WTC11 (cell line): ENCODE measurements at places on chromosomes 2 and 18.

- DNase-seq = no peak
Observed at GRCh38 chr2:206981086-206981674, 41.9 kb downstream of the CPO start.

DNA sequence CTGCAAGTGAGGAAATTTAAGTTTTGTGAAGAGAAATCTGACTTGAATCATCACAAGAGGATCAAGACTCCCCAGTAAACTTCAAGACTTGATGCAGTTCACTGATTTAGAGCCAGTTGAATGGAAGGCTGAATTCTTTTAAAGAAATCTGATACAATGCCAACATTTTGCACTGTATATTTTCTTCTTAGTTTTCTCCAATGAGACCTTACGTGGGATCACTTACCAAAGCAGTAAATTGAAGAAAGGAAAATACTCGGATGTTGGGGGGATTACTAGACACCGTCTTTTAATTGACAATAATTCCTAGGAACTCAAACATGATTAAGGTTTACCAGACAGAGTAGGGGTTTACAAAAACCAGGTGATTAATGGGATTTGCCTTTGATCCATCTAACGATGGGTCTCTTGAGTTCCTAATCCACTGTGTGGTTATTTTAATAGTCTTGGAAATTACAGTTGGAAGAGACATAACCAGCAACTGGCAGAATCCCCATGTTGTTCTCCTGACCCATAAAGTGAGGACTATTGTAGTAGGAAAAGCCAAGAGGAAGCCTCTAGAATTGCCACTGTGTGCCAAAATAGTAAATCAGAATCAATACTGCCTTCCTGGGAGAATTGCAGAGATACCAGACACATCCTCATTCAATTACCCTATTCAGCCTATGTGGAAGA lies 354.5 kb downstream of the PID1 start:
- DNase-seq = no peak

DNA sequence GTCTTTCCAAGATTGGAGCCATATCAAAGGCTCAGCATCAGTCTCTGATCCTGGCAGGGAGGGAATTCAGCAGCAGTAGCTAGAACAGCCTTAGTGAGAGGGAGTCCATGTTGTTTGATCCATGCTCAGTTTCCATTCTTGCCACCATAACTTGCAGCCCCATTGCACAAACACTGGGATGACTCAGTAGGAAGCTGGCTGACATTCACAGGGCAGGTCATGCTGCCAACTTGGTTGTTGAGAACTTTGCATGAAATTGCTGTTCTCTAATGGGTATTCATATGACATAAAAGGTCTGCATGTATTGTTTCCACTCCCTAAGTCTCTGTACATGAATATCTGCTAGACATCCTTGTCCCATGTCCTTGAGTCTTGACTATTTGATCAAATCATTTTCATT lies 29.9 kb upstream of the STAT4 start:
- no peak for DNase-seq

DNA sequence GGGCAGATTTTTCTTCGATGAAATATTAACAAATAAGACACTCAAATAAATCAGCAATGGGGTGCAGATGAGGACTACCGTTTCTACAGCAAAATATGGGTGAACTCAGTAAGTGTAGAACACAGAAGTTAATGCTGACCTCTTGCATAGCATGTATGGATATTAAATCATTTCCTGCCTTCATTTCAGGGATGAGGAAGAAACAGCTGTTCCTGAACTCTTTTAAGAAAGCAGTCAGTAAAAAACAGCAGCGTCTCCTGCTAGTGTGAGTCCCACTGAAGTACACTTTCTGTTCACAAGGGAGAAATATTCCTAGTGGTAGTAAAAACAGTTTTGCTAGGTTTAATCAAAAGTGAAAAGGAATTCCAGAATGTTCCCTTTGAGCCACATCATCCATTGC lies 379.0 kb downstream of the ZEB2 start:
- DNase-seq = no peak

DNA sequence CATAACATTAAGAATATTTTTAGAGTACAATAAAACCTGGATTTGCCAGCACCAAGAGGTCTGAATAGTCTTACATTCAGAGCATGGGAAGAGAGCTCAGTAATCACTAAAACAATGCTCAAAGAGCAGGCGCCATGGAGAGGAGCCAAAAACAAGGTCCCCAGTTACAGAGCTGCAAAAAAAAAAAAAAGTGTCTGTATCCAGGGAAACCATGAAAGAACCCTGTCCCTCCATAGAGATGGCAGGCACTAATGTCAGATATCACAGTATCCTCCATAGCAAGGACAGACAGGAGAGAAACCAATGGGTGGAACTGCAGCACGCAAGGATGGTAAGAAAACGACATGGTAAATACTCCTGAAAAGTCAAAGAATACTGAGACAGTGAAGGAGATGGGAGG lies 19.5 kb downstream of the FBXO15 start:
- DNase-seq = no peak

GRCh38 chr18:50133526-50133925 lies 61.4 kb downstream of the MYO5B start:
- no peak for DNase-seq

GRCh38 chr2:237731663-237732062 lies 66.9 kb upstream of the RBM44 start:
- no peak for DNase-seq

DNA sequence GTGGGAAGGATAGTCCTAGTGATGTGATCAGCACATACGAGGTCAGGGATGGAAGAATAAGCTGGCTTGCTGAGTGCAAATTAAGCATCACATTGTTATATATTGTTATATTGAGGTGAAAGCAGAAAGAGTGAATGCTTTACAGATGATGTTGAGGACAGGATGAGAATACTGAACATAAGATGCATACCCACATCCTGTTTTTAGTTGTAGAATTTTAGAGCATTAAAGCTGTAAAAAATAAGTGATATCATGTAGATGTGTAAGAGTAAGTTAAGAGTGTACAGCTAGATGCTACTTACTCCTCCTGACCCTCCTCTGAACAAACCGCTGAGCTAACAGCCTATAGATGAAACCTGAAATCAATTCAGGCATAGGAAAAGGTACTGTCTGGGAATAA lies 271.0 kb upstream of the KCNJ3 start:
- no peak for DNase-seq

GRCh38 chr2:199983534-199983933 lies 28.2 kb downstream of the MAIP1 start:
- no peak for DNase-seq

- no peak for DNase-seq
Observed at GRCh38 chr2:158893026-158893425, 75.4 kb upstream of the TANC1 start.

GRCh38 chr2:241882091-241882625 lies 12.6 kb downstream of the RTP5 start:
- no peak for DNase-seq

DNA sequence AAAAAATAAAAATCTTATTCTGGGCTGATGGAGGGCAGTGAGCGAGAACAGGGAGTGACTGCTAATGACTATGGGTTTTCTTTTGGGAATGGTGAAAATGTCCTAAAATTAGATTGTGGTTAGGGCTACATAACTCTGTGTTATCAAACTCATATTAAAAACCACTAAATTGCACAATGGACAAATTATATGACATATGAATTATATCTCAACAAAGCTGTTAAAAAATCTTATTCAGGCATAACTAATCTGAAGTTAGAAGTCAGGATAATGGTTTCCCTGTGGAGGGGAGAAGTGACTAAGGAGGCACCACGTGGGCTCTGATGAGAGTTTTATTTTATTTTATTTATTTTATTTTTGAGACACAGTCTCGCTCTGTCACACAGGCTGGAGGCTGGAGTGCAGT lies 32.1 kb upstream of the DPP4 start:
- no peak for DNase-seq

- no peak for DNase-seq
Observed at GRCh38 chr18:54878659-54879358, 50.5 kb downstream of the RAB27B start.

- no peak for DNase-seq
Observed at GRCh38 chr2:70002241-70002899, 40.9 kb upstream of the ASPRV1 start.

- DNase-seq = no peak
Observed at GRCh38 chr18:73514449-73514848, 633.2 kb downstream of the FBXO15 start.

- DNase-seq = no peak
Observed at GRCh38 chr2:137729305-137729704, 235.0 kb upstream of the HNMT start.

GRCh38 chr18:22286585-22286984 lies 117.2 kb downstream of the GATA6 start:
- DNase-seq = no peak

DNA sequence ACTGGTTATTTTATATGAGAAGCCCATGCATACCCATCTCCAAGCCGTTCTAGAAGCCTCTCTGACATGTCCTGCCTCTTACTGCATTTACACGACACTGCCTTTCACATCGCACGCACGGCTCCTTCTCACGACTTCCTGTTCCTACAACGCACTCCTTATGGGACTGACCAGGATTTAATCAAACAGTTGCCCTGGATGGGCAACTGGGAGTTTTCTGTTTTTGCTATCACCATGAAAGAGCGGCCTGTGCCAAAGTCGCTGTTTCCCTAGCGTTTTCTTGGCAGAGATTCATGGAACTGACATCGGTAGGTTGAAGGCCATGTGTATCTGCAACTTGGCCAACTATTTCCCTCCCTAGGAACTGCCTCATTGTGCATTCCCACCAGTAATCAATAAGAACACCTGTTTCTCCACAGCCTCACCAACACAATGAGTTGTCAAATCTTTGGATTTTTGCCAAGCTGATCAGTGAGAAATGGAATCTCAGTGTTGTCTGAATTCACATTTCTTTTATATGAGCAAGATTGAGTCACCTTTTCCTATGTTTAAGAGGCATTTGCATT lies 97.2 kb upstream of the OTOS start:
- DNase-seq = no peak

GRCh38 chr2:41729800-41730364 lies 317.9 kb upstream of the PKDCC start:
- DNase-seq = peak; percentile 9

DNA sequence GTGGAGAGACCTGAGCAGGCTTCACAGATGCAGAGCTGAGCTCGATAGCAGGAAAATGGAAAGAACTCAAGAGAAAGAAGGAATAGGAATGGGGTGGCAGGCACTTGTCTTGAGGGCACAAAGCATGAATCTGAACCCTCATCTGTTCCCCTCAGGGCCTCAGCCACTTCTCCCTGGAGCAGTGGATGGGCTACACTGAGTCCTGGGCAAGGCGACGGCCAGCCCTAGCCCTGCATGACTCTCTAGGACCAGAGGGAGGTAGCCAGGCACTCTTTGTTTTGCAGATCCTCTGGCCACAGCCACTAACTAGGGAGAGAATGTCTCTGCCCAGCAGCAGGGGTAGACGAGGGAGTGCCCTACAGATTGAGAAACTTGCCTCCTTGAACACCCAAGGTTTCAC lies 3.4 kb upstream of the TEX51 start:
- no peak for DNase-seq

GRCh38 chr2:1656326-1656960 lies 87.9 kb downstream of the PXDN start:
- peak; percentile 48 for DNase-seq

- DNase-seq = no peak
Observed at GRCh38 chr2:158817588-158817987, 22.5 kb downstream of the DAPL1 start.

GRCh38 chr2:623130-623922 lies 53.9 kb downstream of the TMEM18 start:
- DNase-seq = no peak

GRCh38 chr18:42187611-42188380 lies 232.8 kb downstream of the PIK3C3 start:
- DNase-seq = no peak

- DNase-seq = no peak
Observed at GRCh38 chr2:170091436-170091835, 86.5 kb upstream of the MYO3B start.

DNA sequence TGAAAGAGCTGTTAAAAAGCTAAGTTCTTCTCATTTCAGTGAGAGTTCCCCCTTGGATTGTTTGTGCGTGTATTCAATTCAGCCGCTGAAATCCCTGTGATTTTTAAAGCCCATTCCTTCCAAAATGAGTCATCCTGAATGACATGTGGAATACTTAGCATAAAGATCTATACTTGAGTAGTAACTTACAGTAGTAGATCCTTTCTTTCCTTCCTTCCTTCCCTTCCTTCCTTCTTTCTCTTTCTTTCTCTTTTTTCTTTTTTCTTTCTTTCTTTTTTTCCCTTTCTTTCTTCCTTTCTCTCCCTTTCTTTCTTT lies 18.2 kb upstream of the SOX11 start:
- no peak for DNase-seq

- DNase-seq = no peak
Observed at GRCh38 chr2:71715951-71716696, 262.8 kb downstream of the DYSF start.

- DNase-seq = no peak
Observed at GRCh38 chr18:44423814-44424644, 256.7 kb upstream of the SETBP1 start.

- DNase-seq = no peak
Observed at GRCh38 chr2:202147775-202148174, 74.7 kb downstream of the KIAA2012 start.

GRCh38 chr2:212451786-212452231 lies 86.8 kb downstream of the ERBB4 start:
- no peak for DNase-seq

DNA sequence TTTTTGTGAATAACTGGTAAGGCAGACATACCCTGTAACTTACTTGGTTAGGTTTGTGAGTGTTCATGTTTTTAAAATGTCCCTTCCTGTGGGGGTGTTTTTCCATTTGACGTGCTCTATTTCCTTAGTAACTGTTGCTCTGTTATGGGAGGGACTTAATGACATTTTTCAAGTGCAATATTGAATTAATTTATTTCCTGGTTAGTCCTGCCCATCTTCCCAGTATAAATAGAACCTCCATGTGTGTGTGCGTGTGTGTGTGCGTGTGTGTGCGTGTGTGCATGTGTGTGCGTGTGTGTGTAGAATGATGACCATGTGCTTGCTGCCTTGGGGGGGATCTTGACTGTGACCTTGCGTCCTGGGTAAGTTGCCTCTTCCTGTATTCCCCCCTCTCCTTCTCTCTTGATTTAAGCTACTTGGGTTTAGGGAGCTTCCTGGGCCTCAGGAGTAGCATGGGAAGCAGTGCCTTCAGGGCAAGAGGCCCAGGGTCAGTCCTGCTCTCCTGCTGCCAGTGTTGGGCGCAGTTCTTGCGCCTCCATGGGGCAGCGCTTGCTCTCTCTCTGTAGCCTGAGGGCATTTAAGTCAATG lies 163.9 kb downstream of the LDLRAD4 start:
- DNase-seq = no peak

- DNase-seq = no peak
Observed at GRCh38 chr2:210288408-210288807, 26.6 kb downstream of the MYL1 start.

DNA sequence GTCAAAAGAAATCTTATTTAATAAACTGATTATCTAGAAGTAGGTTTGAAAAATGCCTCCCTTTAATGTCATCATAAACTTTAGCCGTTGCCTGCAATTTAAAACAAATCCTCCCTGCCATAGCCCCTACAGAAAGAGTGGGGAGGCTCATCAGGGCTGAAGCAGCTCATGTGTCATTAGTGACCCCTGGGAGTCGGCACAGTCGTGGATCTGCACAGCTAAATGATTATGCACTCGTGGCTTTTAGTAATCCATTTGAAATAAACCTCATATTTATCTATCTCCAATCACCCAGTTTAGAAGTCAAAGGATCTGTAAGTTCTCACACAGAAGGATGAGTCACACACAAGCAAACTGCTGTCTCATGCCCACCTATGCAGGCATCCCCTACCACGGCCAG lies 277.3 kb downstream of the SS18 start:
- no peak for DNase-seq

- no peak for DNase-seq
Observed at GRCh38 chr18:33239298-33239697, 201.2 kb downstream of the CCDC178 start.

- no peak for DNase-seq
Observed at GRCh38 chr2:75284345-75284744, 85.0 kb upstream of the TACR1 start.
